ENCODE measurements at places on chromosomes 2 and 18. TPM values are rescaled to one million over a fixed set of nuclear protein-coding genes. Genes with fewer than 3 reads are reported as not detected.

The SANBR gene
- total RNA-seq: 6.8 TPM

The MAP3K2 gene
- total RNA-seq: 22.2 TPM

The KYNU gene
- 1.0 TPM for total RNA-seq

The CYB5A gene
- total RNA-seq: 105 TPM

The SNORC gene
- total RNA-seq: 1.0 TPM

All from left ventricle myocardium inferior (tissue), 1 donor.